ENCODE measurements at places on chromosomes 7 and 10. TPM values are rescaled to one million over a fixed set of nuclear protein-coding genes. Genes with fewer than 3 reads are reported as not detected.

Gene DLX6
- total RNA-seq, result 2.0 TPM

Gene TMEM225B
- 0.57 TPM for total RNA-seq

Gene RNF32
- total RNA-seq, result 0.33 TPM

GRCh38 chr7:41731493-41732435, 28.9 kb upstream of the INHBA start:
- no peak for DNase-seq

Measured in posterior vena cava (tissue), 2 donors.